ENCODE measurements at places on chromosomes 4 and X.

DNA sequence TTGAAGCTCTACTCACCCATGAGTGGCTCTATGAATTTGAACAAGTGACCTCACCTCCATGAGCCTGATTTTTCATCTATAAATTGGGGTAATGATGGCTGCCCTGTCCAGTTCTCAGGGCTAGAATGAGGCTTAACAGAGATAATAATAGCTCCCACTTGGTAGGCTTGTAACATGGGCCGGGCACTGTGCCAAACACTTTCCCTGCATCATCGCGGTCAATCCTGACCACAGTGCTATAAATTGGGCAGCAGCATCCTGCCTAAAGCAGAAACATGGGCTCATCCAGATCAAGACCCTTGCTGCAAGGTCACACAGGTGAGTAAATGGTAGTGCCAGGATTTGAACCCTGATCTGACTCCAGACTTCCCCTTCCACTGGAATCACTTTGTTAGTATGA lies 12.8 kb downstream of the APLN start:
- DNase-seq = no peak

GRCh38 chr4:149441338-149441737 lies 374.3 kb downstream of the IQCM start:
- DNase-seq = no peak

DNA sequence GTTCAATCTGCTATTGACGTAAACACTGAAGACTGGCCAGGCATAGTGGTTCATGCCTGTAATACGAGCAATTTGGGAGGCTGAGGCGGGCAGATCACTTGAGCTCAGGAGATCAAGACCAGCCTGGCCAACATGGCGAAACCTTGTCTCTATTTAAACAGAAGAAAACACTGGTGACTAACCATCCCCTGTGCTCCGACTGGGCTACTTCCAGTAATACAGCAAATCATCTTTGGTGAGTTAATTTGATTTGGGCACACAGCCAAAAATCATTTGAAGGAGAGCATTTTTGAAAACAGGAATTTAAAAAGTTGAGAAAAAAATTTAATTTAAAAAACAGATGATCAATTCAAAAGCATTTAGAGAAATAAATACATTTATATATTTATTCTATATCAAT lies 52.0 kb downstream of the SEC24D start:
- DNase-seq = no peak

DNA sequence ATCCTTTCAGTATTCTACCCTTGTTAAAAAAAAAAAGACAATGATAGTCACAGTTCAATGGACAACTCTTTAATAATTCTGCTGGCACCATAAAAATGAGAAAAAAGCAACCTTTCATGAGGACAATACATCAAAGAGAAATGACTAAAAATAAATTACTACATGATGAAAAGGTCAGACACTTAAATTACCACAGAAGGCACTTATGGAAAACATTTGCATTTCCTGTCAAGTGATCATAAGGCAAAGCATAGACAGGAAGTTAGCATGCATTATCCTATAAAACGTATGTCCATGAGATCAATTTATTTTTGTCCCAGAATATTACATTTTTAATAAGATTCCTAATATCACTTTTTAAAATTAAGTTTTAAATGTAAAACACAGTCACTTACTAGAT lies 303.8 kb downstream of the SPOCK3 start:
- DNase-seq = no peak

GRCh38 chr4:77194366-77194765 lies 37.4 kb downstream of the CCNG2 start:
- DNase-seq = no peak

- no peak for DNase-seq
These were observed 15.3 kb downstream of the USP46 start for GRCh38 chr4:52643785-52644244.

DNA sequence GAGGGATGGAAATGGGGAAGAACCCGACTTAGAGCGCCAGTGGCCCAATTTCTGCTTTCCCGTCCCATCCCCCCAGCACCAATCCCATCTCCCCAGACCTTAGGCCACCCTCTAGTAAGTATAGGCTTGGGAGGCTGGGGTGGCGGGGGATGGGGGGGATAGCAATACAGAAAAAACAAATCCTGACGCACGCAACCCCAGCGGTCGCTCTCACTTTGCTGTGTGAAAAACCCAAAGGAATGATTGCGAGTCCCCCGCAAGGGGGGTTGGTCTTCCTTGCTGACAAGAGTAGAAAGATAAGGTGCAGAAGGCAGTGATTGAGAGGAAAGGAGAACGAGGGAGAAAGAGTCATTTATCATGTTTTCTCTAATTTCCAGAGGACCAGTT lies 863 bp downstream of the CPE start:
- no peak for DNase-seq

DNA sequence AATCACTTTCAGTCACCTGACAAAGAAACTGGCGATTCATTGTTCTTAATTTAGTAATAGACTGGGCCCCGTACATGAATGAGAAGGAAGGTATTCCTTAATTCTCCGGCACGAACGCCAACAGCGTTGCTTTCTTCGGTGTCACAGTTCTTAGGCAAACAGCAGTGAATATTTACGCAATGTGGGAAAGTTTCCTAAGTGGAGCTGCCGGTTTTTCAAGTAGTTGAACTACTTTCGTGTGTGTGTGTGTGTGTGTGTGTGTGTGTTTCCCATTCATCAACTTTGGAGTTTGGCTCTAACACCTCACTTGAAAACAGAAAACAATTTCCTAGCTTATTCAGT lies 651 bp downstream of the NXT2 start:
- DNase-seq = no peak

DNA sequence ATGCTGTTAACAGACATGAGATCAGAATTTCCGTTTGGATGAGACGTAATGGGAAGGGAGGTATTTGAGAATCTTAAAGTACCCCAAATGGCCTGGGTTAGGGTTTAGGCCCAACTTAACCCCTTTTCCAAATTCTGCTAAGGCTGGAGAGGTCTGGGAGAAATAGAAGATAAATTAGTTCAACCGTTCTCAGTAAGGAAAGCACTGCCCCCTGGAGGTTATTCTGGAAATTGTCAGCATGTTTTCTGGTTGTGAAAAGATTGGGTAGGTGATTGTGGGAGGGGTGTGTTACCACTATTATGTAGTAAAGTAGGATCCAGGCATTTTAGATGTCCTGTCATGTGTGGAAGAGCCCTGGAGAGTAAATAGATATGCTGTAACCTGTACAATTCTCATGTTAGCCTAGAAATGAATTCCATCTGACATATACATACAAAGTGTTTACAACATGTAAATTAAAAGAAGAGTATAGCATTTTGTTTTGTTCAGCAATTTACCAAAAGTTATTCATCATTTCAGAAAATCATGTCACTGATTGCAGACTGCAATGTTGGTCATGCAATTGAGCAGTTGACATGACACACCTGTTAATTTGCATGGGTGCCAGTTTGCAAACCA lies 26.8 kb upstream of the GRXCR1 start:
- DNase-seq = peak; percentile 38

GRCh38 chrX:54794028-54794427 lies 4.0 kb downstream of the ITIH6 start:
- DNase-seq = no peak

DNA sequence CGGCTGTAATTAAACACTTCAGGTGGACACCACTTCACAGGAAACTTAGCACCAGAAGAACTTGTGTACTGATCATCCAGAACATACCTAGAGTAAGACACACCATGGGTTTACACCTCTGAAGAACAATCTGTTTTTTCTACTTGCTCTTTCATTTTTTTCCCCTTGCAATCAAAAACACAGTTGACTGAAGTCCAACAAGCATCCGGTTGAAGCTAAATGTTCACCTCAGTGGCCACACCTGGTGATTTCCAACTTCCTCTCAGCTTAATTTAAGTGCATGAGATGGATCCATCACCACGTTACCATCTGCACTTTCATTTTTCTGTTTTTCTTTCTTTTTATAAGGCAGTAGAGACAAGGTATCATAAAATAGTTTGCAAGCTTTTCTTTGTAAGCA lies 4.9 kb upstream of the TXK start:
- no peak for DNase-seq

- no peak for DNase-seq
These were observed 63.8 kb upstream of the ANXA10 start for GRCh38 chr4:168028568-168028967.

DNA sequence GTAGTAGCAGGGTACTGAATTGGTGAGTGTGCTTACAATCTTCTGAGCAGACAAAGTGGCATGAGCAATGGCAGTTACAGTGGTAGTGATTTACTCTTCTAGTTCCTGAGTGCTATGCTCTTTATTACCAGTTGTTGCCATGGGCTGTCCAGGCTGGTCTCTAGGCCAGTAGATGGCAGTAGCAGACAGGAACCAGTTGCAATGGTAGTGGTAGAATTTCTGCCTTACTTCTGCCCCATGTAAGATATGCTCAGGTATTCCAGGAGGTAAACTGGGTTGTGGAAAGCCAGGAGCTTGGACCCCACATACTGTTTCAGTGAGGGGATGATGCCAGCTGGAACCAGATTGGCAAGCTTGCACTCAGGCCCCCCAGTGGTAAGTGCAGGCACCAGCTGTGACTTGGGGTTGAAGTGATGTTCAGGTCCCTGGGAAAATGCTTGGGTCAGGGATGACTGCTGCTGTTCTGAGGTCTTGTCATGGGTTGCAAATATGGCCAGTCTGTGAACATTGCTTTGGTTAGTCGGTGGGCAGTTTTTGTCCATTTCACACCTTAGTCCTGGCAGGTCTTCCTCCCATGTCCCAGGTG lies 63.0 kb upstream of the ZXDB start:
- no peak for DNase-seq

DNA sequence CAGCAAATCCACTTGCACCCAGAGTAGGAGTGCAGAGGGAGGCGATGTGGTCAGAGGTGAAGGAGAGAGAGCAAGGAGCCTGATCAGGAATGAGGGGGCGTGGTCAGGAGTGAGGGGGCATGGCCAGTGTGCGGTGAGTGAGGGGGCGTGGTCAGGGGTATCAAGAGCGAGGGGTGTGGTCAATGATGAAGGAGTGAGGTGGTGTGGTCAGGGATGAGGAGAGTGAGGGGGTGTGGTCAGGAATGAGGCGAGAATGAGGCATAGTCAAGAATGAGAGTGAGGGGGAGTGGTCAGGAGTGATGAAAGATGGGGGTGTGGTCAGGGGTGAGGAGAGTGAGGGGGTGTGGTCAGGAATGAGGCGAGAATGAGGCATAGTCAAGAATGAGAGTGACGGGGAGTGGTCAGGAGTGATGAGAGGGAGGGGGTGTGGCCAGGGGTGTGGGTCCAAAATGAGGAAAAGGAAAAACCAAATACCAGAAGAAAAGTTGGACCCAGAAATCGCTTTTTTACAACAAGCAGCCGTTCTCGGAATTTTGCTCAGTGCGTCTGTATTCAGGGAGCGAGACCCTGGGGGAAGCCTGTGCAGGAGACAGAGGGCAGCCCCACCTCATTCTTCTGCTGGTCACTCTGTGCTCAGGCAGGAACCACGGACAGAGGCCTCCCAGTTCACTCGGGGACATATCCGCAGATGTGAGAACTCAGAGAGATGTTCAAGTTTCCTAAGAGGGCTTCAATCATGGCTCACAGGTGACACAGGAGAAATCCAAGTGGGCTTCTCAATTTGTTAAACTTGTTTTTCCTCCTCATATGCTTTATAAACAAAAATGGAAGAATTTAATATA lies 47.5 kb downstream of the MAGEA1 start:
- no peak for DNase-seq

DNA sequence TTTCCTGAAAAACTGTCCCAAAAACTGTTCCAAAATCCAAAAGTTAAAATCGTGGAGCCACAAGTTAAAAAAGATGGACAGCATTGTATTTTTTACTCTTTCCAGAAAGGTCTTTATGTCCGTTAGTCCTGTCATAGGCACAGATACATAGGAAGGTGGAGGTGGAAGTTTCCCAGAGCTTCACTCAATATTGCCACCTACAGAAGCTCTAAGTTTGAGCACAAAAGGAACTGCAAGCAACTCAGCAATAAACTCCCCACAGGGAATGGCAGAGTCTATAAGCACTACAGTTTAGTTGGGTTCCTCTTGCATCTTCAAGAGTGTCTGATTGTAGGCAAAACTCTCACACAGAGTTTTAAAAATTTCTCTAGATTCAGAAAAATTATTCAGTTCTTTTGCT lies 22.0 kb upstream of the UGT2B4 start:
- no peak for DNase-seq

DNA sequence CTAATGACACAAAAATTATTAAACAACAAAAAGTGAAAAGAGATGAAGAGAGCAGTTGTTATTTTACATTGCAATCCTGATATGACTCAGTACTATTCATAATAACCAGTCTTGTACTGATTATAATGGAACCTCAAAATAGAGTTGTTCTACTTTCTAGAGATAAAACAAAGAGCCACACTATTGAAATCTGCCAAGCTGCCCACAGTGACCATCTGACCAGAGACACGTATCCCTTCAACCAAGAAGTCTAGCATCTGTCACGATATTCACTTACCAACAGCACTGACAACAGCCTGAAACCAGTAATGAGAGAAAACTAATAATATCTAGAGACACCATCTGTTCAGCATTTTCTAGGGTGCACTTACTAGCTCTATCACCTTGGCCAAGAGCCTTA lies 466.7 kb downstream of the NKX6-1 start:
- DNase-seq = no peak

DNA sequence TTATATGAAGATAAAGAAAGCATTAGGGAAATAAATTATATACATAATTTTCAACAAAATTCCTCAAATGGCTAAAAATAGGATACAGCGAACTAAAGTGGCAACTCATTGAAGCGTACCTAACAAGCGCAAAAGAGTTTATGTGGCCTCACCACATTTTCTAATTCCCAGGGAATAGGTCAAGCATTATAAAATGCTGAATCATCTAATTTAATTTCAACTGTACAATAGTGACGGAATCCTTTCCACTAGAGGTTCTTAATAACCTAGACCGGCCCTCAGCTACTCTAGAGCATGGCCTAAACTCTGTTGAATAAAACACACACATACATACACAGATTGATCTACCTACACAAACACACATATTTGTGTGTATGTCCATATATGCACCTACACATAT lies 29.1 kb downstream of the CXXC4 start:
- no peak for DNase-seq

DNA sequence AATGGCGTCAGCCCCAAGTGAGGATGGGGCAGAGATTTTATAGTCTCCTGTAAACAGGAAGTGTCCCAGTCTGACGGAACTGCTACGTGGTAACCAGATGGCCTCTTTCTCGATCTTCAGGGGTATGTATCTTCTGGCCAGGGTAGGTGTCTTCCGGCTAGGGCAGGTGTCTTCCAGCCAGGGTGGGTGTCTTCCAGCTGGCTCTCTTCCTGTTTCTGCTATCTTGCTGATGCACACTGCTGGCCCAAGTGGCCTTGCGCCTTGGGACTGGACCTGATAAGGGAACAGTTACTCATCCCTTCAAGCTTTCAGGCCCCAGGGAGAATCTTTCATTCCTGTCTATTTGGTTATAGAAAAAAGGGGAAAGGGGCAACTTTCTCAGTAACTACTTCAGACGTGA lies 178.7 kb upstream of the MAGEE2 start:
- DNase-seq = no peak

DNA sequence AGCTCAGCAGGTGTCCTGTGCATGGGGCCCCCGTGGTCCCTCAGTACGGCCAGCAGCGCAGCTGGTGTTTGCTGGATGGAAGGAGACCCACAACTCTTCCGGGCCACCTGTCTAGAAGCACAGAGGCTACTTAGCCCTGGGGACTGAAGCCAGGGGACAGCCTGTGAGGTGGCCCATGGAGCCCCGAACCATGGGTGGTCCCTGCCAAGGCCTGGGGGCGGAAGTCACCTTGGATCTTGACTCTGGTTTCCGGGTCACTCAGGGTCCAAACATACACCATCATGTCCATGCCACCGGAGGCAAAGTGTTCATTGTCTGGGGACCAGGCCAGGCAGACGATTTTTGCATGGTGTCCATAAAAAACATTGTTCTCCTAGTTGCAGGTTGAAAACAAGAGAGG lies 39.5 kb downstream of the WDR1 start:
- no peak for DNase-seq

- no peak for DNase-seq
These were observed 31.0 kb downstream of the UNC5C start for GRCh38 chr4:95517576-95518345.

Data from stimulated activated CD4-positive, alpha-beta T cell treated with anti-CD3 and anti-CD28 coated beads, Interleukin-1b, Interleukin-23, amount 100 ng/mL, for 4 hours (primary cell).